ENCODE measurements at places on chromosomes 6 and 20.
A peak's percentile ranks its signal among the peaks of the same experiment; 100 is the strongest.

DNA sequence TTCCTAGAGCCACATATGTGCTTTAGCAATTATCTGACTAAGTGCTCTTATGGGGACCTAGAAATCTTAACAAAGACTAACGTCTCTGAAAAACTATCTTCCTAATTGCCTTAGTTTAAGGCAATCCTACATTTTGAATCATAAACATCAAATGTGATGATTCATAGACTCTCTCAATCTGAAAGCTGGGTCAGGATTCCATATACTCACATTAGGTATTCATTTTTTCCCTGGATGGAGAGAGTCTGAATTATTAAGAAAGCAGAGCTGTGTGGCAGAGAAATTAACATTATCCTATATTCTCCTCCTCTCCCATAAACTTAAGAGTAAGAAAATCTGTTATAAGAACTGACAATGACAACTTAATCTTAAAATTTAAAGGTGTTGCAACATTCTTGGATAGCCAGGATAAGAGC lies 1.6 kb upstream of the PRL start:
- DNase-seq: no peak

GRCh38 chr6:73017476-73017875 lies 207.8 kb downstream of the KHDC1L start:
- no peak for DNase-seq

DNA sequence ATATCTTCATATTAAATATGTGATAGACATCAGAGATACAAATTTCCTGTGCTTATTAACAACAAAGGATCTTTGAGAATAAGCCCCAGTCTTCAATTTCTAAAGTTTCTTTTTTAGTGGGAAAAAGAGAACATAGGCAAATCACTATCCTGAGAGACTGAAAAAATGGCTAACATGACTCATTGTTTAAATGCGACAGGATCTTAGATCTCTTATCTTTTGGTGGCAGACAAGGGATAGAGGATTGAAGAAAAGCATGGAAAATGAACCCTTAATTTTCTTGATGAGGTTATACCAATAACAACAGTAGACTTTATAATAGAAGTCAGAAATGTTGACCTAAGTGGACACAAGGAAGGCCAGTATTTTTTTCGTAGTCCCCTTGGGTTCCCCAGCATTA lies 178.6 kb upstream of the MAP3K7 start:
- DNase-seq: no peak

DNA sequence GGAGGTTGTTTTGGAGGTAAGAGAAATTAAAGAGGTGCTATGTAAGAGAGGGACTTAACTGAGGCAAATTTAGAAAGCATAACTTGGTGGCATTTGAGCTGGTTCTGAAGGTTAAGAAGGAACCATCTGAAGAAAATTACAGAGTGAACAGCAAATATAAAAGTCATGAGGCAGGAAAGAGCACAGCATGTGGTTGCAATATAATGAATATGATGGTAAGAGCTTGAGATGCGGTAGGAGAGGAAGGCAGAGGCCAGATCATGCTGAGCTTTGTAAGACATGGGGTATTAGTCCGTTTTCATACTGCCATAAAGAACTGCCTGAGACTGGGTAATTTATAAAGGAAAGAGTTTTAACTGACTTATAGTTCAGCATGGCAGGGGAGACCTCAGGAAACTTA lies 279.1 kb downstream of the UTRN start:
- no peak for DNase-seq

- DNase-seq: no peak
Observed at GRCh38 chr20:41260734-41261220, 56.8 kb downstream of the ZHX3 start.

DNA sequence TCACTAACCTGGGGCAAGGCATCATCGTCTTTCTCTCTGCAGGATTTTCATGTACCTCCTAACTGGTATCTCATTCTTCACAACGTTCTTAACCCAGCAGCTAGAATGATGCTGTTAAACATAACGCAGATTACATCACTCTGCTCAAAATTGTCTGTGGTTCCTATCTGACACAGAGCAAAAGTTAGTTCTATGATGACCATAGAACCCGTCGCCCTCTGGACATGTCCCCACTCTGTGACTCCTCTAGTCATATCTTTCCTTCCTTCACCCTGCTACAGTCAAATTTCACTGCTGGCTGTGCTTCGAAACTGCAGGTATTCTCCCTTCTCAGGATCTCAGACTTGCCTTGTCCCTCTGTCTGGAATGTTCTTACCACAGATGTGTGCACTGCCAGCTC lies 87.4 kb upstream of the TPD52L1 start:
- DNase-seq: no peak

GRCh38 chr6:33207552-33208090 lies 679 bp upstream of the RING1 start:
- peak; percentile 81 for DNase-seq

- no peak for DNase-seq
Observed at GRCh38 chr6:31826793-31827285, 699 bp upstream of the HSPA1B start.

DNA sequence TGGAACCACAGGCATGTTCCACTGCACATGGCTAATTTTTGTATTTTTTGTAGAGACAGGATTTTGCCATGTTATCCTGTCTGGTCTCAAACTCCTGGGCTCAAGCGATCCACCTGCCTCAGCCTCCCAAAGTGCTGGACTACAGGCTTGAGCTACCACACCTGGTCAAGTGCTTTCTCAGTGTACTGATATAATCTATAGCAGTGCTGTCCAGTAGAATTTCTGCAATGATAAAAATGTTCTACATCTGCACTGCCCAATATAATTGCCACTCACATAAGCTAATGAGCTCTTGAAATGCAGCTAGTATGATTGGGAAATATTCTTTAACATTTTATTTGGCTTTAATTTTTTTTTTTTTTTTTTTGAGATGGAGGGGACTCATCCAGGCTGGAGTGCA lies 64.2 kb downstream of the C6orf52 start:
- DNase-seq: no peak

DNA sequence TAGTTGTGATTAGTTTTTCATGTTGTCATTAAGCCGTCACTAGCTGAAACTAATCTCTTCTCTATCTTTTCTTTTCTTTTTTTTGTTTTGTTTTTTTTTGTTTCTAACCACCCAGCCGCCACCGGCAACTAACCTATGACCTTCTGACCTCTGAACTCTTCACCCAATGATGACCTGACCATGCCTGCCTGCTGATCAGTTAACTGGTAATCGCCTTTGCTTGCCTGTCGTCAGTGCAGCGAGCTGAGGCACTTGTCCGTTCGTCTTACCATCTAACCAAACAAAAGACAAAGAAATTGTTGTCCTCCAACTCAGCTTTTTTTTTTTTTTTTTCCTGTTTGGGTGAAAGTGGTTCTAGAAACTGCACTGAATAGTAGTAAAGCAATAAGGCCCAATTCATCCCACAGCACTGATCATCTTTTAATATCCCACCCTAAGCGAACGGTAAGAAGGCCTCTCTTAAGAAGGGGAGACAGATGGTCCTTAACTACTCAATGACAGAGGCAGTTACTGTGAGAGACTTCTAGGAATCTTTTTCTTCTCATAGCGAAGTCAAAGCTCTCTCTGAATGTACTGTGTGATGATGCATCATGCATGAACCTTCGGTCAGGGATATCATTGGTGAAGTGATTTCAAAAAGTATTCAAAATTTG lies 156.2 kb downstream of the QKI start:
- no peak for DNase-seq

DNA sequence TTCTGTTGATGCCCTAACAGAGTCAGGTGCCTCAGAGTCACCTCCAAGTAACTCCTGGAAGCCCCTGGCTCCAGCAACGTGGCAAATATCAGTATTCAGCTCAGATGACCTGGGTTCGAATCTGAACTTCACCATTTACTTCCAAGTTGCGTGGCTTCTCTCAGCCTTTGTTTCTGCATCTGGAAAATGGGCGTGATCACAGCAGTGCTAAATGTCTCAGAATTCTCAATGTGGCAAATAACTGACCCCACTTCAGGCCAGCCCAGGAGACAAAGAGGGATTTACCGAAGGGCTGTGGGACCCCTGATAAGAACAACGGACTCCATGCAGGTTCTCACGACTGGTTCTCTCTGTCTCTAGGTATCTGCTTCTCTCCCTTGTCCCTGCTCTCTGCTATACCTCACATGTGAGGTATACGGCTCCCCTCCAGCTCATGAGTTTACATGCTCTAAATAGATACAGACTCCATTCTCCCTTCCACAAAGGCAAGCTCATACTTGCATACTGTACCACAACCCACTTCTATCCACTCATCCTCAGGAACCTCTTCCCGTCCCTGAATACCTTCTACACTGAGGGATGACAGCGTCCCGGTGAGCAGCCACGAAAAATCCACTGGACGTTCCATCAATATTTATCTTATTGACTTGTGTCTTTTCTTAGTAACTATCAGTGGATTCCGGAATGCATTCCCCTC lies 84.1 kb downstream of the SNX5 start:
- DNase-seq: no peak

- peak; percentile 19 for DNase-seq
Observed at GRCh38 chr20:58709013-58709702, 16.6 kb downstream of the NPEPL1 start.

DNA sequence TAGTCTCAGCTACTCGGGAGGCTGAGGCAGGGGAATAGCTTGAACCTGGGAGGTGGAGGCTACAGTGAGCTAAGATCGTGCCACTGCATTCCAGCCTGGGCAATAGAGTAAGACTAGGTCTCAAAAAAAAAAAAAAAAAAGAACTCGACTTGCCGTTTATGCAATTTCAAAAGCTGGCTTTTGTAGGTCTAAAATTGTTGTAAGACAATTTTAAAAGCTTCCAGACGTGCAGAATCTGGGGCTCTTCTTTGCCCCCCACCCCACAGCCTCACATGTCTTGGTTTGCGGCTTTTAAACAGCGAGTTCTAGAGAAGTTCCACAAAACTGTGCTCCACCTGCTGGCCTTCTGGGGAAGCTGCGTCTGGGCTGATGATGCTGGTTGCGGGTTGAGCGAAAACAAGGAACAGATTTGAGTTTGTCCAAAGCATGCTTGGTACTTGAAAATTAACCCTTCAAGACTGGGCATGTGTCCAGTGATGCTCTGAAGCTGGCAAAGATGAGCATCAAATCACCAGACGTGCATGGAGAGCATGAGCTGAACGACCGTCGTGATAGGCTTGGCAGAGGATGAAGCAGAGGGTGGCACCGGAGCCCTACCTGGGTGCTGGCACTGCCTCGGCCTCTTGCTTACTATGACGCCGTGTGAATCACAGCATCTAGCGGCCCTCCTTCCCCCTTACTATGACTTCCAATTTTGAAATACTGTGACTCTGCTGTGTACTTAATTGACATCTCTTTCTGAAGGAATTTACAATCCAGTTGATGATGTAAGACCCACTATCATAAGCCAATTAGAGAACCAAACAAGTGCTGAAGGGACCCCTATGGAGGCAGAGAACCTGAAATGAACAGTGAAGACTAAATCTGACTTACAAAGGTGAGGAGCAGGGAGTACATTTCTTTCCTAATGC lies 171.4 kb downstream of the GMPR start:
- DNase-seq: peak; percentile 72

GRCh38 chr6:129849456-129849855 lies 11.7 kb downstream of the TMEM244 start:
- no peak for DNase-seq

- no peak for DNase-seq
Observed at GRCh38 chr6:54541541-54541940, 233.3 kb downstream of the TINAG start.

- no peak for DNase-seq
Observed at GRCh38 chr20:49999329-49999728, 16.5 kb downstream of the SNAI1 start.

- DNase-seq: no peak
Observed at GRCh38 chr6:85971238-85971637, 328.6 kb upstream of the SYNCRIP start.

- no peak for DNase-seq
Observed at GRCh38 chr6:16690608-16691142, 70.6 kb downstream of the ATXN1 start.

GRCh38 chr6:5996714-5997419 lies 9.9 kb downstream of the NRN1 start:
- peak; percentile 77 for DNase-seq

DNA sequence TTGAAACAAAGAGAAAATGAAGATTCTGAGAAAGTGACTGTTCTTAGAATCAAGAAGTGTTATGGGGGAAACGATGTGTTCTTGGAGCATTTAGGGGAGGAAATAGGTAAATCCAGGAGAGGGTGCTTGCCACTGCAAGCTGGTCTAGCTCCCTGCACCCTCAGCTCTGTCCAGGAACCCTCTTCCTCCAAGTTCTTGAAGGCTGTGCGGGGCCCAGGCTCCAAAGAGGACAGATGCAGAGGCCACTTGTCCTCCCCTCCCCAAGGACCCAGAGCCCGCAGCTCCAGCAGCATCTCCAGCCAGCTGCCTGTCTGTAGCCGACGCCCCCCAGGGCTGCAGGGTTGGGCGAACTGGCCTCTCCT lies 87.9 kb downstream of the CDC5L start:
- DNase-seq: no peak

GRCh38 chr6:157058574-157058973 lies 264.7 kb downstream of the TMEM242 start:
- DNase-seq: no peak

GRCh38 chr20:434221-434620 lies 26.1 kb downstream of the RBCK1 start:
- DNase-seq: no peak

- no peak for DNase-seq
Observed at GRCh38 chr6:47545223-47545622, 67.6 kb downstream of the CD2AP start.

GRCh38 chr20:62405981-62406513 lies 1.0 kb downstream of the CABLES2 start:
- DNase-seq: no peak

GRCh38 chr6:145015739-145016558 lies 719.4 kb downstream of the EPM2A start:
- DNase-seq: no peak

DNA sequence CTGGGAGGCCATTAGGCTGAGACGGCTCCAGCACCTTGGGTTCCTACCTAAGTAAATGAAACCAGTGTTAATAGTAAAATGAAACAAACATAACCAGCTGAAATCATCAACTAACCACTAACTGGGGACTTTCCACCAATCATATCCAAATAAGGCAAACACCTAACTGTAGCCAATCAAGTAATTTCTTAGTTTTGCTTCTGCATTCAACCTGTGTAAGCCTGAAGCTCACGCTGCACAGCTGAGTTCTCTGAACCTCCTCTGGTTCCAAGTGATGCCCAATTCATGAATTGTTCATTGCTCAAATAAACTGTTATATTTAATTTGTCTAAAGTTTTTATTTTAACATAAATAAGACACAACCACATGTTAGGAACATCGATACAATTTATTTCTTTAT lies 22.5 kb downstream of the KLHL32 start:
- no peak for DNase-seq

- DNase-seq: no peak
Observed at GRCh38 chr6:130148181-130148580, 74.6 kb downstream of the SAMD3 start.
